ENCODE measurements at places on chromosomes 1 and 21.

DNA sequence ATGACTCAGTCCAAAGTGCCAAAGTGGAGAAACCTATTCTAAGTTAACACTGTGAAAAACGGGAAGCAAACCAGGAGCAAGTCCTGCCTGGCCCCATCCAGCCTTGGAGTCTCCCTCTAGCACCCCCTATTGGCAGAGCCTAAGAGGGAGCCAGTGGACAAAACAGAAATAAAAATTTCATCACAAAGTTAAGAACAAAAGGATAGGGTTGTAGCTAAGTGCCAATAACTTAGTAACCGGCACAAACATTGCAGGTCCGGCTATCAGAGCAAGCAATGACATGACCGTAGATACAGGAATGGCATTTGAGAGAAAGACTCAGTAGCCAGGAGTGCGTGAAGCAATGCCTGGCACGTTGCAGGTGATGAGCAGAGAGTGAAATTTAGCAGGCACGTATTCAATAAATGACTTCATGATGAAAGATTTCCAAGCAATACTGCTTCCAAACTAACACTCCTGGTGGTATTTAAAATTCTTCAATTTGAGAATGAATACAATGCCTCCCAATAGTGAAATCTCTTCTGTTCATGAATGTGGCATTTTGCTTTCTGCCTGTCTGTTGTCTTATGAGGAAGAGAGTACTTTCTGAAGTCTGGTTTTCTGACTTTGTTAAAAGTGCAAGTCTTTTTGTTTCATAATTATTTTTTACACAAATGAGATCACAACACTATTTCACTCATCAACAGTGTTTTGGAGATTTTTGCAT lies 391.0 kb downstream of the OMA1 start:
- no peak for DNase-seq

DNA sequence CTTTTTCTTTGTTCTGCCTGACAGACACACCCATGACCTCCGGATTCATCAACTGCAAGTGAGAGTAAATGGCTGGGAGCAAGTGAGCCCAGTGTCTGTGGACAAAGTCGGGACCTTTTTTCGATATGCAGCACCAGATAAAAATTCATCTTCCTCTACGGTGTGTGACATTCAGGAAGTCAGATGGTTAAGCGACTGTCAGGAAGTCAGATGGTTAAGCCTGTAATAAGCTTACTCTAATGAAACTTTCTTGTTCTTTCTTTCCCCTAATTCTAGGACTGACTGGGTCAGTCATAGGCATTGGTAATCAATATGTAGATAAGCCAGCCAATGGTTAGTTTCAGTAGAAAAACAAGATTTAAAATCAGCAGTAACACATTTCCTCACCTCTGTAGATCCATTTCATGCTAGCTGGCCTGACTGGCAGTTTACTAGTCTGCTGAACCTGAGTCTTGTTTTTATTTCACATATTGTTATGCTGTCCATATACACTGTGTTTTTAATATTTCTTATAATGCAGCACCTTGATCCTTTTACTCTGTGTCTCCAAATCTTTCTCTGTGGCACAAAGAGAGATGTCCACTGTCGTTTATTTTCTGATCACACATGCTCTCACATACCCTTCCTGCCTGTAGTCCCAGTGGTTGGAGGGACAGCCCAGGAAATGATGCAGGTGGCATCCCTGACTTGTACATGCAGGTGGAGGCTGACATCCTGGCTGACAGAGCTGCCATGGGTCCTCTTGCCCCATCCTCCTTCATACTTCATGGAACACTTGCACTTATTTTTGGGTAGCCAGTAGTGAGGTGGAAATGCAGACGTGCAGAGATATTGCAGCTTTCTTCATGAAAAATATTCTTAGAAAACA lies 115.8 kb downstream of the VPS13D start:
- no peak for DNase-seq

- DNase-seq: no peak
Measured at GRCh38 chr1:200561856-200562214, 58.7 kb downstream of the KIF14 start.

GRCh38 chr1:241611063-241611462 lies 29.1 kb downstream of the CHML start:
- no peak for DNase-seq

GRCh38 chr1:208111646-208112190 lies 132.5 kb downstream of the PLXNA2 start:
- DNase-seq: no peak

DNA sequence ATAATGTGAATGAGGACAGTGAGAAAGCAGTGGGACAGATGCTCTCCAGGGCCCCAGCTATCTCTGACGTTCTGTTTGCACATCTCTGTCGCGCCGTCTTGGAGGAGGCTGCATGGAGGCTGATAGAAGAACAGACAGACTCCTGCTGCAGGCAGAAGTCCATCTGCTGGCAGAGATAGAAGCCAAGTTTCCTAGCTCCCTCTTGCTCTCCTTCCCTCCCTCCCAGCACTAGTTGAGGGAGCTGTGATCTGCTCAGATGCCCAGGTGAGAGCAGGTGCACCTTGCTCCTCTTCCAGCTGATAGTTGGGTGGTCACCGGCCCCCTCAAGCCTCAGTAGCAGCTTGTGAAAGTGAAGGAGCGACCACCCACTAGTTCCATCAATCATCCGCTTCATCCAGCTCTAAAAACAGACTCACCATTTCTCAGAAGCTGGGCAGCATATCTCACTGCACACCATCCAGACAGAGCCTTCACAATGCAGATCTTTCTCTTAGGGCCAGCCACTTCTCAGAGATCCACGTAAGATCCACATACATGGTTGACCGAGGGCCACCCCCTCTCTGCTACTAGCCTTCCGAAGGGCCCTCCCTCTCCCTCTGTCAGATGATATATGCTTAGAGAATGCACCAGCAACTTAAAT lies 12.9 kb downstream of the LRRN2 start:
- DNase-seq: no peak

GRCh38 chr1:1835546-1835945 lies 55.3 kb downstream of the GNB1 start:
- no peak for DNase-seq

- no peak for DNase-seq
Measured at GRCh38 chr1:193846876-193847604, 660.6 kb upstream of the B3GALT2 start.

- DNase-seq: no peak
Measured at GRCh38 chr1:98949621-98950020, 55.0 kb downstream of the PLPPR5 start.

GRCh38 chr1:193952778-193953374 lies 766.5 kb upstream of the B3GALT2 start:
- DNase-seq: no peak

DNA sequence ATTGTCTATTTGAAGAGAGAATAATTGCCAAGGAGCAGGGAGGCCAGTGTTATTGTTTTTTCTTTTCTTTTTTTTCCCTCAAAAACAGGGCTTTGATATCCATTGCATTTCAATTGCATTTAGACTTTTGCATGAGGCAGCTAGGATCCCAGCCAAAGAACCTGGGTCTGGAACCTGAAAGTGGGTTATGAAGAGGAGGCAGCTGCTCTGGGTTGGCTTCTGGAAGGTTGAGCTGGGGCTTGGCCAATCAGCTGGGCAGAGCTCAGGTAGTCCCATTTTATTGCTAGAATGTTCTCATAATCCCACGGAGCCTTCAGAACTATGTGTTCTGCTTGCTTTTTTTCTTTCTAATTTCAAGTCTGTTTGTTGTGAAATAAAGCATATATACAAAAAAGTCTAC lies 218.9 kb downstream of the CAMTA1 start:
- DNase-seq: no peak
